ENCODE measurements at places on chromosomes 5 and 9.

GRCh38 chr9:94904806-94905205 lies 178.3 kb downstream of the AOPEP start:
- no peak for DNase-seq

DNA sequence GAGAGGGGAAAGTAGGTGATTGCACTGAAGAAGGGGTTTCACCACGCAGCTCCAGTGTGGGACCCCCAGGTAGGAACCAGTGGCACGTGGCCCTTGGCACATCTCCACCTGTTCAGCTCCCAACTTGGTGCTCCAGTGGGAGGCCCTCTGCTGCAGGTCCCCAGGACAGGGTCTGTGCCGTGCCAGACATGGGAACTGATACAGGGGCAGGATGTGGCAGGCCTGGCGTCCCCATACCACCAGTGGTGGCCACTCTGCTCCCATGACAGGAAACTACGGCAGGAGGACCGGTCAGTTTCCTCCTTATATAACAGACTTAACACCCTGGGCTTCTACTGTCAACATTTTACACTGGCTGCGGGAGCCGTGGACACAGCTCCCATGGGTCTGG lies 67.3 kb downstream of the PSMB7 start:
- DNase-seq = no peak

- no peak for DNase-seq
Observed at GRCh38 chr5:93578813-93579691, 2.0 kb downstream of the NR2F1-AS1 start.

DNA sequence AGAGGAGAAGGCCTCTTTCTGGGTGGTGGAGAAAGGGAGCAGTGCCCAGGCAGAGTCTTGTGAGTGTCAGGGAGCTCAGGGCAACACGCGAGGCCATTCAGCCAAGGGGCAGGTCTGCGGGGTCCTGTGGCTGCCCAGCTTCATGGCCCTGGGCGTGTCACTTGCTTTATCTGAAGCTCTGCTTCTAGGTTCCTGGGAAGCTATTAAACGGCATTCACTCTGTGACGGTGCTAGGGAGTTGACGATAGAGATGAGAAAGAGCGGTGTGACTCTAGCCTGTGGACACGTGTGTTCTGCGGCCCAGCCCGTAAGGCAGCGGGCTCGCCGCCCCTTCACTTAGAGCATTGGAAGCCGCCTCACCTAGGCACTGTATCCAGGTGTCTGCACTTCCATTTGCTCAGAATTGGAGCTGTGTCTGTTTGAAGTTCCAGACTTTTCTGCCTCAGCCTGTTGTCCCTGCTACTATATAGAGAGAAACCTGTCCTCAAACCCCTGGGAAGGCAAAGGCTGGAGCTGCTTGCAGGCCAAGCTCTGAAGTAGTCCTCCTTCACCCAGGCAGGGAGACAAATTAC lies 88.3 kb downstream of the PHF2 start:
- DNase-seq = no peak

GRCh38 chr5:32852976-32853375 lies 141.9 kb downstream of the NPR3 start:
- no peak for DNase-seq

All from epithelial cell of prostate (primary cell).